Suppressor macrophage treated with lipopolysaccharide for 4 hours (primary cell): ENCODE measurements at places on chromosomes 11 and 22.

DNA sequence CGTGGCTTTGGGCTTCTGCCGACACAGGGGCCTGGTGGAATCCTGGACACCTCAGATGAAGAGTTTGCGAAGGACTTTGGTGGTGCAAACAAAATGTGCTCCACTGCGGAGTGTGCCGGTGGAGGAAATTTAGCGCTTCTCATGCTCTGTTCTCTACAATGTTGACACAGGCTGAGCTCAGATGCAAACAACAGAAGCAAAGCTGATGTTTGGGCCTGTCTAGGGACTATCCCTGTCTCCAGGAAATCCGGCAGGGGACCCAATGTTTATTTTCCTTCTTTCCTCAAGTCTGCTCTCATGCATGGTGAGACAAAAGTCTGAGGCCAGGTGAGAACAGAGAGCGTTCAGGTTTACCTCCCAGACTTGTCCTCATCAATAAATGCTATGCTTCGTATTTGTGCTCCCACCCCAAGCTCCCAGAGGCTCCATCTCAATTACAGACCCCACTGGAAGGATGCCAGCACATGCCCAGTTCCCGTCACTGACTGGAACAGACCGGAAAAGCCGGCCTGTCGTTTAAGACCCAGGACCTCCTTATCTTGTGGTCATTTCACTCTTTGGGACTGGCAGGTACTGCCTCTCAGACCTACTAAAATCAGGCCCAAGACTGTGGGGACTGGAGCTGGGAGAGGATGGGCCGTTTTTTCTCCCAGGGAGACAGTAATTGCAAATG lies 105.7 kb upstream of the B3GAT1 start:
- no peak for DNase-seq

DNA sequence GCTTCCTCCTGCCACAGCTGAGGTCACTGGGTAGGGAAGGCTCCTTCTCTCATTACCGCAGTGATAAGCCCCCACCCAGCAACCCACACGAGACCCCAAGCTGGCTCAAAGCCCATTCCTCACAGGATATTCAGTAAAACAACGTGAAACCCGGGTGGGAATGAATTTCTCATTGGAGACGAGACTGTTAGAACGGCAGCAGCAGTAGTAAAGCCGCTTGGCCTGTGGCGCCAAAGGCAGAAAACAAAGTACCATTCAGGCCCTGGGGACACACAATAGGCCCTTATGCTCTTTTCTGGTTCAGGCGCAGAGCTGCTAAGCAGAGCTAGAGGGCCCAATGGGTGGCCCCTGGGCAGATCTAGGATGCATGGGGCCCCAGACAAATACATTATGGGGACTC lies 45.3 kb downstream of the PC start:
- no peak for DNase-seq

- peak; percentile 66 for DNase-seq
Observed at GRCh38 chr11:61698173-61698948, 18.2 kb downstream of the DAGLA start.

DNA sequence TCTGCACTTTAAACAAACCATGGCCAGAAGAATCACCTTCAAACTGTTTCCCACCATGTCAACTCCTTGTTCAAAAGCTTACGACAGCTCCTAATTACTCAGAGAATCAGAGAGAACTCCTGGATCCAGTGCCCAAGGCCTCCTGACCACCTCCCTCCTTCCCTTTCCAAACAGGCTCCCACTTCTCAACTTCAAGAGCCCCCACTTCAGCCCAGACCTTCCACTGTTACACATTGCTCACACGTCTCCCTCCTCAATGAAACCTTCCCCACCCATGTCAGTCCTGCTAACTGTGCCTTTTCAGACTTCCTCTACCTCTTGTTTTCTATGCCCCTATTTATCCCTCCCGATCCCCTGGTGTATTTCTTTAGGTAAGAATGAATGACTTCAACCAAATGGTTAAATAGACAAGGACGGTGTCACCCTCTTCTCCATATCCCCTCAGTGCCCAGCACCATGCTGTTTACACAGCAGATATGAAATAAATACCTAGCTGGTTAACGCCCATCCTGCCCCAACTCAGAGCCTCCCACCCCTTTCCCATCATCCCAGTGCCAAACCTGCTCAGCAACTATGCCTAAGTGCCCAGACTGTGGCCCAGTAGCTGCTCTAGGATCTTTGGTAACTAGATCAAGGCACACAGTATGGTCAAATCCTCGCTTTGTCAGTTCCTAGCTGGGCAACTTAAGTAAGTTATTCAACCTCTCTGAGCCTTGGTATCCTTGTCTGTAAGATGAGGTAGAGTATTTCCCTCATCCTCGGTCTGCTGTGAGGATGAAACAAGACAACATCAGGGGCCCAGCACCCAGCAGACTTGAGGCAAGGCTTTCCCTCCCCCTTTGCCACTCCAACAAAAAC lies 36.8 kb downstream of the PLEKHA7 start:
- DNase-seq, result no peak

- no peak for DNase-seq
Observed at GRCh38 chr22:48585916-48586798, 1241.5 kb downstream of the BRD1 start.

- DNase-seq, result peak; percentile 48
Observed at GRCh38 chr11:102883141-102883540, 8.4 kb upstream of the MMP12 start.

GRCh38 chr11:2795491-2795991 lies 90.0 kb downstream of the CDKN1C start:
- DNase-seq, result no peak

DNA sequence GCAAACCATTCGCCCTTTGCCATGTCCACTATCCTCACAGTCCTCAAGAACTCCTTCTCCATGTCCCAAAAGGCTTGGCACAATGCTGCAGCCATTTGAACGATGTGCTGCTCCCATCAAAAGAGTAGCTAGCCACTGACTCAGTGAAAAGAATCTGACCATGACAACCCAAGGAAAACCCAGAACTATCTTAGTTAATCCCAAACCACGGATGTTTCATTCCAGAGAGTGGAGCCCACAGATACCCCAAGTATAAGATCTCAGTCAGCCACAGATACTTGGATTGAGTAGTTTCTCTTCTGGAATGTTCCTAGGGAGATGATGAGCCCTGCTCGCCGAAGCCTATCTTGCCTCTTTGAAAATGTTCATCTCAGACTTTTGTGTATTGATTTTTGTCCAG lies 176.9 kb downstream of the NAV2 start:
- no peak for DNase-seq

DNA sequence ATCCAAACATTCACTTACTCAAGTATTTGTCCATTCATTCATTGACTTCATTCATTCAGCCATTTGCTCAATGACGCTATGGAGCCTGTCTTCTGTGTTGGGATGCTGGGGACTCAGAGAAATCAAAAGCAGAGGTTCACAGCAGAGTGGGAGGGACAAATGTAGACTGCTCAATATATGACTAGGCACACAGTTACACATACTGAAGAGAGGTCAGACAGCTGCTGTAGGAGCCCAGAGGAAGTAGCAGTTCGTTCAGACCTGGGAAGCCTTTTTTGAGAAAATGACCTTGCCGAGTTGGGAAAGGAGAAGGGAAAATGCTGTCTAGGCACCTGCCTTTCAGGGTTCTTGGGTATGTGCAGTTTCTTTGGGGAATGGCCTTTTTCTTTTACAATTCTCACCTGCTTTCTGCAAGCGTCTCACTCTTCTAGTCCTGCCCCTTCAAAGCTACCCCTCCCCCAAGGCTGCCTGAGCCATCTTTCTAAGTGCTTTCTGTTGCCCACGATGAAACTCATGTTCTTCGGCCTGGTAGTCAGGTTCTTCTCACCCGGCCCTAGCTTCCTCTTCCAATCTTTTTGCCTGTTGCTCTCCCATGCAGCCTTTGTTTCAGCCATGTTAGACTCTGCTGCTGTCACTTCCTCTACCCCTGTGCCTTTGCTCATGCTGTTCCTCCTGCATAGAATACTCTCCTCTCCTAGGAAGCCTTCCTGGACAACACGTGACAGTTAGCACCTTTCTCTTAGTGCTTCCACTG lies 4.2 kb upstream of the UVRAG start:
- DNase-seq, result peak; percentile 73

DNA sequence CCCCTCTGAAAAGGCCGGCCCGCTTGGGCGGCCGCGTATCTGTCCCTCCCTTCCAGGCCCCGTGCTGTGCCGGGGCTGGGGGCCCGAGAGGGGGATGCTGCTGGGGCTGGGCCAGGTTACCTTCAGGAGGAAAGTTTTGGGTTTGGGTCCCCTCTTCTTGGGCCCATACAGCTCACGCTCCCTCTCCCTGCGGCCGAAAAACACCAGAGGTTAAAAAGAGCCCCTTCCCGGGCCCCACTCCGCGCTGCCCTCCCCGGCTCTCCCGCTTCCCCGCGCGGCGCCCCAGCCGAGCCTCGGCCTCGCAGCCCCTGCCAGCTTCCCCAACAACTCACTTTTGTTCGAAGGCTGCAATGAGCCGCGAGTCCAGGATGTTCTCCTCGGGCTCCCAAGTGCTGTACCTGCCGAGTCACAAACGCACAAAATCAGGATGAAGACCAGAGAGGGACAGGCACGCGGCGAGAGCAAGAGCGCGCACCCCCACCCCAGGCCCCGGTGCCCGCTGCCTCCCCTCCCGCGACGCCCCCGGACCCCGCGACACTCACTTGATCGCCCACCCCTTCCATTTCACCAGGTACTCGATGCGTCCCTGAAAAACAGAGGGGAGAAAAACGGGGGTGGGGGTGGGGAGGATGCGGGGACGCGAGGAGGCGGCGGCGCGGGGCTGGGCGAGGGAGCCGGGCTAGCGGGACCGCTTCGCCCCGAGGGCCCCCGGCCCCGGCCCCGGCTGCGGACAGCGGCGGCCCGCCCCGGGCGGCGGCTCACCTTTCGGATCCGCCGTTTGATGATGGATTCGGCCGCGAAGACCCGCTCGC lies 450 bp downstream of the CBX6 start:
- peak; percentile 27 for DNase-seq

- DNase-seq, result peak; percentile 71
Observed at GRCh38 chr11:105862736-105863367, 159.2 kb downstream of the MSANTD4 start.

- DNase-seq, result no peak
Observed at GRCh38 chr11:94830722-94831510, 62.8 kb downstream of the AMOTL1 start.

GRCh38 chr11:63826471-63827190 lies 12.3 kb upstream of the MARK2 start:
- DNase-seq, result no peak

- no peak for DNase-seq
Observed at GRCh38 chr11:90373971-90374370, 151.1 kb upstream of the CHORDC1 start.

DNA sequence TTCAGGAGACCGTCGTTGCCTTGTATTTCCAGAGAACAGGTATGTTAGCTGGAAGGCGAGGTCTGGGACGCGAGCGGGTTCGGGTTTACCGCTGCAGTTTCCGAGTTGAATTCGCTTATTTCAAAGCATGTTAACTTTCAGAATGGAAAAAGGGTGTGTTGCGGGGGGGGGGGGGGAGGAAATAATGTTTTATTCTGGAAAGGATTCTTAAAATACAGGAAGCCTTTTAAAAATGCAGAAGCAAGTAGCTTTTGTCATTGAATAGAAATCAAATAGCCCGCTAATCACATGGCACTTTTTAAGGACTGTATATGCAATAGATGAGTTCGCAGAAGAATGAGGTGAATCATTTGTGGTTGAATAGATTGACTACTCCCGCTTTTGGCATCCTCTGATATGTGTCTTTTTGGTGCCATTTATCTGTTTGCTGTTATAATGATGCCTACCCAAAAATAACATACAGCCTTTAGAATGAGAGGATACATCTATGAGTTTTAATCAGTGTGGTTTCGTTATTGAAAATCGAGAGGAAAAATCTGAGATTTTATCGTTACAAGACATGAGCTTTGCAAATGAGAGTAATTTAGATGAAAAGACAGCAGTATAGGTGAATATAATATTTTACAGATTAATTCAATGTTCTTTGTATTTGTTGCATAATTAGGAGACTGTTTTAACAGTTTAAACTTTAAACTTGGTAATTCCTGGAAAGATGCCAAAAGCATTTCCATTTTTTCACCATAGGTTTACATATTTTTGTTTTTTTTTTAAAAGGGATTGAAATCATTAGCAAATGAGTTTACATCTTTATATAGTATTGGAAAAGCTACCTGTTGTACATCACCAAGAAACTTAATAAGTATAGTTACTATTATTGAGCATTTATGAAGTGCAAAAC lies 1.7 kb downstream of the PDE3B start:
- peak; percentile 72 for DNase-seq

- no peak for DNase-seq
Observed at GRCh38 chr11:74925281-74925680, 23.6 kb downstream of the XRRA1 start.

GRCh38 chr11:100816823-100817222 lies 129.7 kb downstream of the ARHGAP42 start:
- no peak for DNase-seq
